ENCODE measurements at places on chromosomes 7 and 10. TPM values are rescaled to one million over a fixed set of nuclear protein-coding genes. Genes with fewer than 3 reads are reported as not detected.
A peak's percentile ranks its signal among the peaks of the same experiment; 100 is the strongest.

GRCh38 chr10:126437635-126438406, 49.5 kb upstream of the ADAM12 start:
- no peaks in the 10 kb centered on the region for H3K4me1 ChIP-seq
- H3K4me3 ChIP-seq = no peak overlapping the region
- DNase-seq = no peak

- no peaks in the 10 kb centered on the region for H3K27me3 ChIP-seq
- peaks cover 8% of the 10 kb centered on the region for H3K36me3 ChIP-seq
- H3K27ac ChIP-seq = no peak overlapping the region
- no peak for DNase-seq
- no peaks in the 10 kb centered on the region for H3K4me1 ChIP-seq
These were observed 35.2 kb downstream of the PANK1 start for GRCh38 chr10:89609833-89610346.

- no peaks in the 10 kb centered on the region for H3K27me3 ChIP-seq
- no peak overlapping the region for H3K27ac ChIP-seq
- H3K36me3 ChIP-seq = peaks cover 1% of the 10 kb centered on the region
- no peak for DNase-seq
These were observed 17.3 kb downstream of the DAGLB start for GRCh38 chr7:6430271-6430940.

DNA sequence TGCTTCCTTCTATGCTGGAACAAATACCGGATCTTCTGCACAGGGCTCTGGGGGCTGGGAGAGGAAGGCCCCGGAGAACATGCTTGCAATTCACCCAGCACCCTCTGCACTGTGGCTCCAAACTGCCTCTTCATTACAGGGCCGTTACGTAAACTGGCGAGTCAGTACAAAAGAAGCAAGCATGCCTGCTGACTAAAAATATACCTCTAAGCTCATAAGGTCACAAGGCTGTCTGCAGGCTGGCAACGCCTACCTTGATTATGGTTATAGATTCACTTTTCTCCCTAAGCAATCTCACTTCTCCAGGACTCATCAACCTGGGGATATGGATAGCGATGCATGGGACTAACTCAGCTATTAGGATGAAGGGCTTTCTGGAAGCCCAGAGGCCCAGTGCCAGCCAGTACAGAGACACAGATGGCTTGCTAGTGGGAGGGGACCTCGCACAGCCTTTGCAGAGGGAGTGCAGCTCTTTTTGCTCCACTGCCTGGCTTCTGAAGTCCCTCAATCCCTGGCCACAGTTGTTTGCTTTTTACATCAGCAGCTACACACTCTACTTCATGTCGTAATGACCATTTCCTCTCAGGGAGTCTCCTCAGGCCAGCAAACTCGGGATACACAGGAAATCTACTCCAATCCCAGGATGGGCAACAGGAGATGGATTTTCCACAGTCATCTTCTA, 96.1 kb downstream of the SH3PXD2A start:
- H3K27me3 ChIP-seq = no peaks in the 10 kb centered on the region
- H3K27ac ChIP-seq = peak overlapping the region; percentile 62
- no peaks in the 10 kb centered on the region for H3K36me3 ChIP-seq
- no peak for DNase-seq
- no peaks in the 10 kb centered on the region for H3K4me1 ChIP-seq

- DNase-seq = no peak
- H3K4me3 ChIP-seq = no peak overlapping the region
- H3K36me3 ChIP-seq = no peaks in the 10 kb centered on the region
- H3K27me3 ChIP-seq = no peaks in the 10 kb centered on the region
- H3K27ac ChIP-seq = no peak overlapping the region
- H3K4me1 ChIP-seq = no peaks in the 10 kb centered on the region
These were observed 36.8 kb downstream of the SLC29A3 start for GRCh38 chr10:71355886-71356285.

The PAPOLB gene
- total RNA-seq = 0.54 TPM

The SFRP5 gene
- 3.7 TPM for total RNA-seq

- H3K27me3 ChIP-seq = no peaks in the 10 kb centered on the region
- no peaks in the 10 kb centered on the region for H3K36me3 ChIP-seq
- peak overlapping the region; percentile 28 for H3K27ac ChIP-seq
- peak overlapping the region; percentile 59 for H3K4me3 ChIP-seq
These were observed 435 bp upstream of the PWWP2B start for GRCh38 chr10:132396494-132397035.

GRCh38 chr10:11192304-11193000, 174.8 kb downstream of the CELF2 start:
- DNase-seq = no peak
- no peaks in the 10 kb centered on the region for H3K4me1 ChIP-seq
- no peaks in the 10 kb centered on the region for H3K27me3 ChIP-seq

The SSC4D gene
- total RNA-seq = 0.33 TPM

DNA sequence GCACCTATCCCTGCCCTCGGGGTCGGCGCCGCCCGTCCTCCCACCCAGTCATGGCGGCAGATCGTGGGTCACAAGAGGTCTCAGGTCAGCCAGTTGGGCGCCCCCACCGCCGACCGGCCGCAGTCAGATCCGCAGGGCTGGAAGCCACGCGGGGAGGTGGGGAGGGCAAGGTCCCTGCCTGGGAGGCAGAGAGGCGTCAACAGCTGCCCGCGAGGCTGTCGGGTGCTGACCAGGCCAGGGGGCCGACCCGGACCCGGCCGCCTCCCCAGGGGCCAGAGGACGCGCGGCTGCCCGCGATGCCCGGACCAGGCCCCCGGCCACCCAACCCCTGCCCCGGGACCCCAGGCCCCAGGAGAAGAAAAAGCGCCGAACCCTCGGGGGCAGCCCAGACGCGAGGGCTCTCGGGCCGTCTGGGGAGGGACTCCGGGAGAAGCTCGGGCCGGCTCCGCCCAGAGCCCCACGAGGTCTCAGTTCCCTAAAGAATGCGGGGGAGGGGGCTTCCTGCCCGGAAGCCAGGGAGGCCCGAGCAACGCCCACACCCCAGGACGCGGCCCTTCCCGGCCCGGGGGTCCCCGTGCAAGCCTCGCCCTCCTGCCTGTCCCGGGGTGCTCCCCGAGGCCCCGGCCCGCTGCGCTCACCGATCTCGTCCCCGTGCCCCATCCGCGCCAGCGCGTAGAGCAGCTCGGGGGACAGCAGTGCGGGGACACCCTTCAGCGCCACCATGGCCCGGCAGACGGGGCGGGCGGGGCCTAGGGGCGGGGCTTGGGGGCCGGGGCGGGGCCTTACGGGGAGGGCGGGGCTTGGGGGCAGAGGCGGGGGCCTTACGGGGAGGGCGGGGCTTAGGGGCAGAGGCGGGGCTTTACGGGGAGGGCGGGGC, at the start of gene FUOM:
Gene FUOM, minus strand, starts transcription at position 735 of the 877 bp plus-strand sequence. Its CDS starts 12 bp downstream, at position 723.
- H3K27me3 ChIP-seq = no peaks in the 10 kb centered on the region
- H3K27ac ChIP-seq = no peak within 1 kb of the TSS
- peak; percentile 84 for DNase-seq
- H3K36me3 ChIP-seq = no peaks in the 10 kb centered on the region

DNA sequence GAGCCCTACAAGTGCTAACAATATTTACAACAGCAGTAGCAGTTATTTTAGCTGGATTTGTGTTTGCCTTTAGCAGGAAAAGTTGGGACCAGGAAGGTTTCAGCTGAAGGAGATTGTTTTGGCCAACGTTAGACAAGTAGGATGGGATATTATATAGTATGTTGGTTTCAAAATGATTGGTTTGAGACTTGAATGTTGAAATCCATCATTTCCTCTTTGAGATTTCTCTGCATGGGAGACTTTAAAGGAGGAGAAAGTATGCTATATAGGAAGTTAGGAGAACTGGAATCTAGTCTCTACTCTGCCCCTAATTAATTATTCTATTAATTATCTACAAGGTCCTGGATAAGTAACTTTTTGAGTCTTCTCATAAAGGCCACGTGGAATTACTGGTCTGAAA, 263.8 kb downstream of the PTEN start:
- H3K4me3 ChIP-seq = no peak overlapping the region
- H3K36me3 ChIP-seq = no peaks in the 10 kb centered on the region
- peaks cover 4% of the 10 kb centered on the region for H3K4me1 ChIP-seq

The KLLN gene
- 0.66 TPM for total RNA-seq

- no peaks in the 10 kb centered on the region for H3K4me1 ChIP-seq
- no peak overlapping the region for H3K4me3 ChIP-seq
- no peaks in the 10 kb centered on the region for H3K27me3 ChIP-seq
- no peak overlapping the region for H3K27ac ChIP-seq
- no peak for DNase-seq
These were observed 44.0 kb downstream of the AASS start for GRCh38 chr7:122100021-122100420.

DNA sequence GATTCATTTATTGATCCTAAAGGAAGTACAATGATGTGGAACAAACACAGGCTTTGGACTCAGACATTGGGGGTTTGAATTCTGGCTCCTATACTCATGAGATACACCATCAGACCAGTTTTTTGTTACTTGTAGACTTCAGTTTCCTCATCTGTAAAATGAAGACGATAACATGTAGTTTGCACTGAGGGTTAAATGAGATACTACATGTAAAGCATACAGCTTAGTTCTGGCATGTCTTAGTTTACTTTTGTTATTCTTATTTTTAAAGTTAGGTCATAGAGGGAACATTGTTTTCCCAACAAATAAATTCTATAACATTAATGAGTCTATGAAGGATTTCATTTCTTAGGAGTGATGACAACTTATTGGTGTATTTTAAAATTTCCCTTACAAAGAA, 183.5 kb upstream of the FAM3C start:
- H3K36me3 ChIP-seq = no peaks in the 10 kb centered on the region
- no peaks in the 10 kb centered on the region for H3K4me1 ChIP-seq
- no peak overlapping the region for H3K27ac ChIP-seq

The NRP1 gene
- total RNA-seq = 221 TPM

The CPA5 gene
- not detected for total RNA-seq

The IFIT1 gene
- total RNA-seq = 17.9 TPM

DNA sequence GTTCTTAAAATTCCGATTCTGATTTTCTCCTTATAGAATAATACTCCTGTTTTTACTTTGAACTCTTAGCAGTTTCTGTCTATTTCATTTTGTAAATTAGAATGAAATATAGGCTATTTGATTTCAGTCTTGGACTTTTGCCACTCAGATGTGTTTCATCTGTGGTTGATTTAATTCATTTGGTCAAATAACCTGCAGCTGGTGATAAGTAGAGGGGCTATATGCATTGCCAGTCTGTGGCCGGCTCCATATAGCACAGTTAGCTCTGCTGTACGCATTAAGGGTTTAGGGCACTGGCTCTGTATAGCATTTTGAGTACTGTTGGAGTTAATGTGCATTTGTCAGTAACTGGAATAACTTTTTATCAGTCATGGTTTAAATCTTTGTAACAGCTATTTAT, 35.7 kb downstream of the RBM33 start:
- peaks cover 3% of the 10 kb centered on the region for H3K36me3 ChIP-seq
- H3K27me3 ChIP-seq = no peaks in the 10 kb centered on the region
- no peak overlapping the region for H3K27ac ChIP-seq
- H3K4me1 ChIP-seq = peaks cover 5% of the 10 kb centered on the region
- DNase-seq = no peak

The GPR15LG gene
- total RNA-seq = not detected

The SFTPA1 gene
- total RNA-seq = not detected

The CUZD1 gene
- total RNA-seq = 0.58 TPM

DNA sequence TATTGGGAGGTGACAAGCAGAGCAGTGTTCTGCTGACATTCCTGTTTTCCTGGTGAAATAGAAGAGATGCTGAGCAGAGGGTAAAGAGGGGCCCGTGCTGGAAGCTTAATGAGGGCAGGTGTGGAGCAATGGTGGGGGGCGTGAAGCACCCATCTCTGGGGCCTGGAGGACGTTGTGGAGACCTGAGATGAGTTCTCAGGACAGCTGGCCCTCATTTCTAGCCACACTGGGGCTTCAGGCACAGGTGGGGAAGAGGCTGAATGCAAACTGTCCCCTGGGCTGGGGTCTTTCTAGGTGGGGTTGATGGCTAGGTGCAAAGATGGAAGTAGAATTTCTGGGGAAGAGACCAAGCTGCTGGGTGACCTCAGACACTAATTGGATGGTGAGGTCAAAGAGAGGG, 274.2 kb upstream of the TCERG1L start:
- no peak for DNase-seq

- H3K4me1 ChIP-seq = no peaks in the 10 kb centered on the region
- no peak for DNase-seq
- no peaks in the 10 kb centered on the region for H3K36me3 ChIP-seq
- no peak overlapping the region for H3K4me3 ChIP-seq
- no peak overlapping the region for H3K27ac ChIP-seq
- H3K27me3 ChIP-seq = no peaks in the 10 kb centered on the region
These were observed 135.9 kb downstream of the PARD3 start for GRCh38 chr10:34679177-34679576.

The ANXA8 gene
- not detected for total RNA-seq

GRCh38 chr7:153433223-153433622, 619.0 kb upstream of the DPP6 start:
- no peaks in the 10 kb centered on the region for H3K27me3 ChIP-seq
- no peak overlapping the region for H3K27ac ChIP-seq
- H3K4me1 ChIP-seq = no peaks in the 10 kb centered on the region
- H3K4me3 ChIP-seq = no peak overlapping the region

The PON1 gene
- total RNA-seq = not detected

DNA sequence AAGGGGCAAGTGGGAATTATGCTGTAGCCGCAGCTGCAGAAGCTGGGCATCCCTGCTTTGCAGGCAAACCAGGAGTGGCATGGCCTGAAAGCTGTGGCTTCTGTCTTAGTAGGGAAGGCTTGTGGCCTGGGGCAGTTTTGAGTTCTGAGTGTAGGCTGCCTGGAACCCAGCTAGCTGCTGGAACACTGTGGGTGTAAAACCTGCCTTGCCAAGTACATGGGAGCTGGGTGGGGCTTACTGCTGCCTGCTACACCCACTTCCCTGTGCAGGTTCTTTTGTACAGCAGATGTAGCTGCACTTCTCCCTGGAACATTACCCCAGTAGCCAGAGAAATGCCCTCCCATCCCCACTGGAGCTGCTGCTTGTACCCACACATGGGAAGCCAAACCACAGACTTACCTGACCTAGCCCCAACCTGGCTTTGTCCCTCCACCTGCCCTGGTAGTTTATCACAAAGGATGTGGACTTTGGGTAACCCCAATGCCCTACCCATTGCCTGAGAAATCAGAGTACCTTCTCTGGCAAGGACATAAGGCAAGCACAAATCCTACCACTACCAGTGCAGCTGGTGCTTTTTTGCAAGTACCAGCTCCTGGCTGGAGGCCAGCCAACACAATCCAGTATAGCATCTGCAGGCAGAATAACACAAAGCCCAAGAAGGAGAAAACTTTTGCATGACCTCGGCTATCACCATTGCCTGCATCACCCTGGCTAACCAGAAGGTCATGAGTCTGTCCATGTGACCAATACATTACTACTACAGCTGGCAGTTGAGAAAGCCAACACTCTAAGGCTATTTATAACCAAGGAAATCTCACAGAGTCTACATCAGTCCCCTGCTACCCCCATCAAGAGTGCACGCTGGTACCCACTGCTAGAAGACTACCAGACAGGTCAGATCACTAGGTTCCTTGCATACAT, 26.5 kb upstream of the PPP1R3A start:
- no peaks in the 10 kb centered on the region for H3K27me3 ChIP-seq
- no peak overlapping the region for H3K27ac ChIP-seq
- H3K36me3 ChIP-seq = no peaks in the 10 kb centered on the region
